Activated effector memory CD4-positive, alpha-beta T cell treated with Interleukin-2 at 50 U/mL for 16 hours (primary cell): ENCODE measurements at places on chromosomes 2 and 18.

DNA sequence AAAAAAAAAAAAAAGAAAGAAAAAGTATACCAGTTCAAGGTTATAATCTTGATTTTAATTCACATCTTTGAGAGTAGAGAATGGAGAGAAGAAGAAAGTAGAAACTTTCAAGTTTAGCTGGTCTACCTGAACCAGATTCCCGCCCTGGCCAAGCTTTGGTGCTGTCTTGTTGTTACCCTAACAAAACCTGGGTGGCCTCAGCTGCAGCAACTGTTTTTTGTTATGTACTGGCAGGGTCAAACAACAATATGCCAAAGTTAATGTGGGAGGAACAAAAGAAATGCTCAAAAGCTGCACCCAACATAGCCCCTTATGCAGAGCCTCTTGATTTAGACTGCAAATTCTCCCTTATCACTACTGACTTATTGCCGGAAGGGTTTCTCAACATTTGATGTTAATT is 165.3 kb upstream of the TFPI start:
- DNase-seq, result no peak

- DNase-seq, result no peak
Observed at GRCh38 chr2:141207036-141207385, 923.8 kb downstream of the LRP1B start.

GRCh38 chr2:176117162-176117822 is 714 bp downstream of the HOXD10 start:
- DNase-seq, result no peak

- DNase-seq, result no peak
Observed at GRCh38 chr18:11983592-11983991, 2.3 kb downstream of the IMPA2 start.
